ENCODE measurements at places on chromosomes 13 and 19.

GRCh38 chr13:37960427-37960826, 90.9 kb upstream of the TRPC4 start:
- DNase-seq: no peak

DNA sequence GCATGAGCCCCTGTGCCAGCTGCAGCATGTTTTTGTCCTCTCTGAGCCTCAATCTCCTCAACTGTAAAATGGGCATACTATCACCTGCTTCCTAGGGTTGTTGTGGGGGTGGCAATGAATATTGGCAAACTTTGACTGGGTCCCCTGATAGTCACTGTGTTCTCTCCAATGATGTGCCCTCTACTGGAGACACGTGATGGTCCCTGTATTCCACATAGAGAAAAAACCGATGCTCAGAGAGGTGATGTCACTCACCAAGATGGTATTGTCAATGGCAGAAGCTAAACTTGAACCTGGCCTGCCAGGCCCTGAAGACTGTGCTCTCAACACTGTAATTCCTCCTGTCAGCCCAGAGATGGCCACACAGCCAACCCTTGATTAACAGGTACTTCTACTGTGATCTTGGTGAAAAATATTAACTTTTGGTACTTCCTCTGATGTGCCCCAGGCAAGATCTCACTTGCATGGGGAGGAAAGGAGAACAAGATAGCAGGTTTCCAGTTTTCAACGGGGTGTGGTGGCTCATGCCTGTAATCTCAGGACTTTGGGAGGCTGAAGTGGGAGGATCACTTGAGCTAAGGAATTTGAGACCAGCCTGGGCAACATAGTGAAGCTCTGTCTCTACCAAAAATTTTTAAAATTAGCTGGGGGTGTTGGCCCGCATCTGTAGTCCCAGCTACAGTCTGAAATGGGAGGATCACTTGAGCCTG, 3.6 kb downstream of the CEACAM20 start:
- no peak for DNase-seq

- DNase-seq: no peak
These were observed 2.3 kb upstream of the SLC25A15 start for GRCh38 chr13:40787062-40787461.

- no peak for DNase-seq
These were observed 12.8 kb downstream of the C19orf81 start for GRCh38 chr19:50661766-50662650.

DNA sequence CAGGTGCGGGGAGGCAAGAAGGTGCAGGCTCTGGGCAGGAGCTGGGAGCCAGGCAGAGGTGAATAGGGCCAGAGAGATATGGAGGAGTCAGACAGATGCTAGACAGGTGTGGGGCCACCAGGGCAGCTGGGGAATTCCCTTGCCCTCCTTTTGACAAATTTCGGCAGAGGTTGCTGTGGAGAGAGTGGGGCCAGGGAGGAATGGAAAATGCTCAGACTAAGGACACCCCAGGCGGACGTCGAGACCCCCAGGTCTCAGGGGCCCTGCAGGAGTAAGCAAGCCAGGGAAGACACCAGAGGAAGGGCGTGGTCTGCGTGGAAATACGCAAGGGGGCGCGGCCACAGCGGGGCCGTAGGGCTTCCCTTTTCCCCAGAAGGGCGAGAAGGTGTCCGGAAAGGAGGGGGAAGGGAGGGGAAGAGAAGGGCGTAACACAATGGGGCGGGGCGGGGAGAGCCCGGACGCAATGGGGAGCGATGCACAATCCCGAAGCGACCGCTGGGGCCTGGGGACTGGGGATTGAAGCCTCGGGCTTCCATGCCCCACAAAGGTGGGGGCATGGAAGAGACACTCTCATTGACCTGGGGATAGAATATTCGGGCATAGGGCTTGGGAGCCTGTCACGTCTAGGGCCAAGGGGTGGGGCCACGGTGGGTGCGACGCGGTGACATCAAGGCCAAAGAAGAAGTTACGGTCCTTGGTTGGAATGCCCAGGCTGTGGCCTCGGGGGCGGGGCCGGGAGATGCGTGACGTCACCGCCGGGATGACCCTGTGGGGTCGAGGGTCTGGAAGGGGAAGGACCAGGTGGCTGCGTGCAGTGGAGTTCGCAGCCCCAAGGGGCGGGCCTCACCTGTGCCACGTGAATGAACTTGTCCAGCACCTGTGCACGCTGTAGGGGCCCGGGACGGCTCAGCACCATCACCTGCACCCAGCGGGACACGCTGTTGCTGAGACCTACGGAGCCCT, 8.2 kb downstream of the RASGRP4 start:
- no peak for DNase-seq

DNA sequence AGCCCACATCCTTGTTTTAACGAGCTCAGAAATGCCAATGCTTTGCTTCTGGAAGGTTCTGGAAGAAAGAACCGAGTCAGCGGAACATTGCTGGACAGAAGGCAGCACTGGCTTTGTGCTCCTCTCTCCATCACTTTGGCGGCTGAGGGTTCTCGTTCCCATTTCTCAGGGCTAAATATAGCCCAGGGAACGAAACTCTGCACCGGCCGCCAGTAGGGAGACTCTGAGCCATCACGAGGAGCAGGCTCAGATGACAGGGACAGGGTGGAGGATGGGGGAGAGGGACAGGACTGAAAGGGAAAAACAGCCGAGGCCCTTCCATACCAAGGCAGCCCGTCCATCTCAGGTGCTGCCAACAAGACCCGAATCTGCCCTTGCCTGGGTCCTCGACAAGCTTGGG, 166.4 kb downstream of the CACNA1A start:
- no peak for DNase-seq

GRCh38 chr13:49532593-49532992, 36.8 kb downstream of the PHF11 start:
- DNase-seq: no peak

DNA sequence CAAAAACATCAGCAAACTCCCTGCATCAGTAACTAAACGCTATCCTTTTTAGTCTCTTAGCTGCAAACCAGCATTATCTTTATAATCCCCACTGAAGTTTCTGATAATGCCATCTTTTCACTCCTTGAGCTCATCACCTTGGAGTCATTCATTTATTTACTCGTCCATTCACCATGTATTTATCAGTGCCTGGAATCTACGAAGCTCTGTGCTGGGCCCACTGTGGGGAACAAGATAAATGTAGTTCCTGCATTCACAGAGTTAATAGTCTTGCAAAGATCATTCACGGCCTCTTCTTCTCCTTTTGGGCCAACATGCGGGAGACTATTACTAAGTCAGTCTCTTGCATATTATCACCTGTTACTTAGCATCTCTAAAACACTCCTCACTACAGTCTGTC, 89.4 kb downstream of the HS6ST3 start:
- DNase-seq: no peak

DNA sequence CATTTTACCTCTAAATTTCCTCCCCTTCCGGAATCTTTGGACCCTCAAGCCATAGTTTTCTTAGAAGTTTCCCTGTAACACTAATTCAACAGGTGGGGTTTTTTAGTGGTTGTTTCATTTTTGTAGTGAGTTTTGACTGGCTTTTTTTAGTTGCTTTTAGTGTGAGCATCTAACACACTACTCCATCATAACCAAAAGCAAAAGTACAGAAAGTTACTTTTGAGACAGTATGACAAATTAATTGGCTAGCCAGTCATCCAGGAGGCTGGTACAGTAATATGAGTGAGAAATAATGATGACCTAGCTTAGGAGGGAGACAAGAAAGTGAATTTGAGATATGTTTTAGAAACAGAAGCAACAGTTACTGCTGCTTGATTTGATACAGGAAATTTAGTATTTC, 71.5 kb downstream of the DNAJC15 start:
- DNase-seq: no peak

GRCh38 chr19:35225951-35226350, 2.6 kb downstream of the FAM187B start:
- DNase-seq: no peak

- no peak for DNase-seq
These were observed 7.0 kb downstream of the HIF3A start for GRCh38 chr19:46303691-46304397.

- DNase-seq: no peak
These were observed at the start of gene FBXO27 for GRCh38 chr19:39032063-39032918. TSS of gene FBXO27 (minus strand) at chr19:39032549. CDS start at chr19:39032227, 322 bp downstream.

DNA sequence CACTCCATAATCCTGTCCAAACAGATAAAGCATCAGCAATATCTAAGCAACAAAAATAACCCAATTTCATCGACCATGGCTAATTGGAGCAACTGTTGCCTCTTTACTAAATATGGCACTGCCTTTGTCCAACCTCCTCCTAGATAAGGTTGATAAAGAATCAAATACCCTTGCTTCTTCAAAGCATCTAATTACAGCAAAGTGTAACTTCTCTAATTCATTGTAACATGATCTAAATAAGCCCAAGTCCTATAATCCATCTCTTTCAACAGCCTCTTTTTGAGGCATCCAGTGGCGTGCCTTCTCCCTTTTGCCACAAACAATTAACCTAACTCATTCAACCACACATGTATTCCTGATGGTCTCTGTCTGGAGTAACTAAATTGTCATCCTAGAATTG, 81.7 kb upstream of the KLHL1 start:
- DNase-seq: no peak

GRCh38 chr19:54541712-54542111, 31.9 kb upstream of the LILRA2 start:
- DNase-seq: no peak

- DNase-seq: no peak
These were observed 64.2 kb downstream of the SOX1 start for GRCh38 chr13:112131081-112131712.

GRCh38 chr19:39372047-39372802, 18.7 kb downstream of the PAF1 start:
- DNase-seq: peak; percentile 90

GRCh38 chr13:94936633-94937032, 224.3 kb upstream of the SOX21 start:
- no peak for DNase-seq

DNA sequence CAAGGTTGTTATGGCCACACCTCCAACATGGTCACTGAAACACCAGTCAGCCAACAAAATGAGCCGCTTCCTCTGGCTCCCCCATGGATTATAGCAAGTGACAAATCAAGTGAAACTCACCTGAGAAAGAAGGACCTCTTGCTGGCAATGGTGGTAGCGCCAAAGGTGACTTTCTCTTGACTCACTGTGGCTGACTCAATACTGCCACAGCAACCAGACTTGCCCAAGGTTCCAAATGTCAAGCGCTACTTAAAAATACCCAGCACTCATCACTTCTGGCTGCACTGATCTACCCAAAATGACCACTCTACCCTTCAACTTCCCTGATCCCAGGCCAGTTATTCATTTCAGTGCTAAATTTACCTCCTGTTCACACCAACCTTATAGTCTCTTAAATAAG, 495.5 kb downstream of the FOXO1 start:
- no peak for DNase-seq

GRCh38 chr19:47020992-47021496, 1.4 kb downstream of the NPAS1 start:
- DNase-seq: no peak

DNA sequence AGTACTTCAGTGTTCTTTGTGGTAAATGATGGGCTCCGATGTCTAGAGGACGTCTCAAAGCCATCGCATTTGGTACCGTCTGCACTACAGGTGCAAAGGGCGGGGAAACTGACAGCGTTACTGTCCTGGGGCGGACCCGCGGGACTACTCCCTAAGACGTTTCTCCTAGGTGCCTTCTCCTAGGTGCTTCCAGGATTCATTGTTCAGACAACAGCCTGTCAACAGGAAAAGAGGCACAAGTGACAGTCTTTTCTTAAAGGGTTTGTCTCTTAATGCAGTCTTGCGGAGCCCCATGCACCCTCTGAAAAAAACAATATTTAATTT, 1.4 kb downstream of the SERTM1 start:
- DNase-seq: no peak

GRCh38 chr13:102567857-102568256, 28.9 kb upstream of the TPP2 start:
- DNase-seq: no peak

GRCh38 chr19:33171222-33171795, 22.8 kb upstream of the LRP3 start:
- DNase-seq: no peak

GRCh38 chr19:2275588-2276428, 6.2 kb downstream of the PEAK3 start:
- no peak for DNase-seq

- no peak for DNase-seq
These were observed 204.4 kb downstream of the MZT1 start for GRCh38 chr13:72523049-72523448.

DNA sequence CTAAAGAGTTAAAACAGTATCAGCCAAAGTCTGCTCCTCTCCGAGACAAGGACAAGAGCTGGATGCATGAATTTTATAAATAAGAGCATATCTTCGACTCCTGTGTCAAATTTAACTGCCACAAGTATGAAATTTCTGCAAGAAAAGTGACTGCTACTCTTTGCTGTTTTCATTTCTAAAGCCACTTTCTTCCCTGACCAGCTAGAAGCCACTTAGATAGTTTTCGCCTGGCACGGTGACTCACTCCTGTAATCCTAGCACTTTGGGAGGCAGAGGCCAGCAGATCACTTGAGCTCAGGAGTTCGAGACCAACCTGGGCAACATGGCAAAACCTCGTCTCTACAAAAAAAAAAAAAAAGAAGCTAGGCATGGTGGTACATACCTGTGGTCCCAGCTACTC, 61.3 kb downstream of the ENOX1 start:
- no peak for DNase-seq

- no peak for DNase-seq
These were observed 575.2 kb downstream of the MYO16 start for GRCh38 chr13:109204657-109205056.

GRCh38 chr19:46785980-46786235, 2.5 kb downstream of the SLC1A5 start:
- no peak for DNase-seq

DNA sequence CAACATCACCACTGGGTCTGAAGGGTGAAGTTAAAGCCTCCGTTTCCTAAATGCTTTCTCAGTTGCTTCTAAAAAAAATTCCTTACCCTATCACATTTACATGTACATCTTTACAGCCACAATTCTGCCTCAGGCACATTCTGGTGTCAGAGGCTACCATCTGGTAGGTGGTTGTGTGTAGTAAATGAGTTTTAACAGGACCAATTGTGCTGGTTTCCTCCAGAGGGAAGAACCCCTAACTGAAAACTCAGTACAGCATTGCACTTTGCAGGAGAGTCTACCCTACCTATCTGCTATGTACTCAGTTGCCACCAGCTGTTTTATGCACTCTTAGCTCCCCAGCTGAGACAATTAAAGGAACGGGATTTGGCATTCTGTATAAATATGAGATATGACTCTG, 1576.5 kb downstream of the PCDH9 start:
- no peak for DNase-seq

DNA sequence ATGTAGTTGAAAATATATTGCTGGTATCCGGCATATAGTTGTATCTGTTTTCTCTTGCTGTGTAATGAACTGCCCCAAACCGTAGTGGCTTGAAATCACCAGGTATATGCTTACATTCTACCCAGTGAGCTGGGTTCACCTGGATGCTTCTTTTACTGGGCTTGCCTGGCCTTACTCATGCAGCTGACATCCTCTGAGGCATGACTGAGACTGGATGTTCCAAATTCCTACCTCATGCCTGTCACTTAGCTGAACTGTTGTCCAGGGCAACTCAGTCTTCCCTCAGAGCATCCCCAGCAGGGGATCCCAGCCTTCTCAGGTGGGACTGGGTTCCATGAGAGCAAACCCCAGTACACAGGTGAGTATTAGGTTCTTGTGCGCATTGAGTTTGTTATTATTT, 66.8 kb downstream of the IFT88 start:
- no peak for DNase-seq
